Fibroblast of the aortic adventitia (primary cell): ENCODE measurements at places on chromosomes 7 and 10. TPM values are rescaled to one million over a fixed set of nuclear protein-coding genes. Genes with fewer than 3 reads are reported as not detected.

The NSUN5 gene
- total RNA-seq: 16.7 and 20.2 TPM in 2 replicates

- DNase-seq: no peak
Observed at GRCh38 chr7:66756889-66757288, 16.4 kb downstream of the RABGEF1 start.

DNA sequence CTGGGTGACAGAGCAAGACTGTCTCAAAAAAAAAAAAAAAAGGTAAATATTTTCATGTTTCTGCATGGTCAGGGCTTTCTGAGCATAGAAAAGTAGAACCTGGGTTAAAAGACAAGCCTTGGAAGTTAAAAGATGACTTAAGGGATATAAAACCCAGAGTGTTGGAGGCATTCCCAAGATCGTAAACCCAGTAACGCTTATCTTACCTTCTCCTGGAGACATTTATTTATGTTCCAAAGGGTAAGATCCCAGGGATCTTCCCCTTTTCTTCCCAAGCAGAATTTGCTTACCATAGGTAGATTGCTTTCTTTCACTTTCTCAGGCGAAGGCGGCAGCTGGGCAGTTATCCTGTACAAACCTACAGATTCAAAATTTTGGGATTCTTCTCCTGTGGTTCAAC, 22.2 kb downstream of the SUGCT start:
- no peak for DNase-seq

DNA sequence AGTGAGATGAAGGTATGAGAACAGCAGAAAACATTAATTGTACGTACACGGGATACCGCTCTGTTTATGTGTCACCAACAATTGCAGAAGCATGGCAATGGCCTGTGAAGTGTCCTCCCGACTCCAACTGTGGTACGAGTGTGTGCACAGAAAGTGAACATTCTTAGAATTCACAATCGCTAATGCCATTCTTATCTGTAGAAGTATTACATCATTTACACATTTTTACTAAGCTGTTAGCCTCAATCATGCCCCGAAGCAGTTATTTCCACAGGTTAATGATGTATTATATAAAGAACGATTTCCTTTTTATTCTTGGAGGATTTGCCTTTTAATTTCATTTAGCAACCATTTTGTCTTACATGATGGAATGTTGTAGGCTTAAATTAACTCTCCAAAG, 103.4 kb downstream of the EVX1 start:
- DNase-seq: no peak

- DNase-seq: no peak
Observed at GRCh38 chr7:463817-464453, 55.7 kb downstream of the PDGFA start.
